ENCODE measurements at places on chromosomes 4 and X.

DNA sequence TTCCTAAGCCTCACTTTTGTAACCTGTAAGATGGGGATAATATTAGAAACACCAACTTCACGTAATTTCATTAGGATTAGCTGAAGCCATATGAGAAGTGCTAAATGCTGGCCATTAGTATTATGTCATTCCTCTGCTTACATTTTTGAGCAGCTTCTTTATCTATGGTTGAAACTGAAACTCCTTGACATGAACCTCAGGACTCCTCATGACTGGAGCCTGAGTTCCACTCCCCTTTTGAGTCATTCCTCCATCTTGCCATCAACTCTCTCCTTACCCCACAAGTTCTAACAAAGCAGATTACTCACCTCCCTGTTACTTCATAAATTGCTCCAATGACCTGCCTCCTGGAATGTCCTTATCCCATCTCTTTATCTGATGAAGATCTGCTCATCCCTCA lies 123.2 kb upstream of the KCNIP4 start:
- no peak for DNase-seq

- no peak for DNase-seq
Observed at GRCh38 chr4:98969878-98970785, 25.4 kb upstream of the METAP1 start.

DNA sequence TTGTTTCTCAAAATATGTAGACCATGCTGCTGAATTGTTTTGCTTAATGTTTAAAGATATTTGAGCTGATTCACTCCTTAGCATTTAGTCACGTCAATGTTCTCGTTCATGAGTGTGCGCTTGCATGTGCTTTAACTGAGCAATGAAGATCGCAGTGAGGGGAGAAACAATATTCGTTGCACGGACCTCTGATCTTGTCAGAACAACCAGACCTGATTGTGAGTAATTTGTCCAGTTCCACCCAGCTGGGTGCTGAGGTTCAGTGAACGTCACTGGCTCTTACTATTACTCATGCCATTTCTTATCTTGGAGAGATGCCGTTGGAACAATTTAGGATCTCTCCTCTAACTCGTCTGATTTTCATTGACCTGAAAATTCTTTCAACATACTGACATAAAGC lies 15.0 kb upstream of the PRKX start:
- DNase-seq: no peak

DNA sequence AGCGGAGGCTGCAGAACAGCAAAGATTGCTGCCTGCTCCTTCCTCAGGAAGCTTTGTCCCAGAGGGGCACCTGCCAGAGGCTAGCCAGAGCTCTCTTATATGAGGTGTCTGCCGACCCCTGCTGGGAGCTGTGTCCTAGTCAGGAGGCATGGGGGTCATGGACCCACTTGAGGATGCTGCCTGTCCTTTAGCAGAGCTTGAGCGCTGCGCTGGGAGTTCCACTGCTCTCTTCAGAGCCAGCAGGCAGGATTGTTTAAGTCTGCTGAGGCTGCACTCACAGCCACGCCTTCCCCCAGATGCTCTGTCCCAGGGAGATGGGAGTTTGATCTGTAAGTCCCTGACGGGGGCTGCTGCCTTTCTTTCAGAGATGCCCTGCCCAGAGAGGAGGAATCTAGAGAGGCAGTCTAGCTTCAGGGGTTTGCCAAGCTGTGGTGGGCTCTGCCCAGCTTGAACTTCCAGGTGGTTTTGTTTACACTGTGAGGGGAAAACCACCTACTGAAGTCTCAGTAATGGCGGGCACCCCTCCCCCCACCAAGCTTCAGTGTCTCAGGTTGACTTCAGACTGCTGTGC lies 10.9 kb downstream of the DCK start:
- no peak for DNase-seq

DNA sequence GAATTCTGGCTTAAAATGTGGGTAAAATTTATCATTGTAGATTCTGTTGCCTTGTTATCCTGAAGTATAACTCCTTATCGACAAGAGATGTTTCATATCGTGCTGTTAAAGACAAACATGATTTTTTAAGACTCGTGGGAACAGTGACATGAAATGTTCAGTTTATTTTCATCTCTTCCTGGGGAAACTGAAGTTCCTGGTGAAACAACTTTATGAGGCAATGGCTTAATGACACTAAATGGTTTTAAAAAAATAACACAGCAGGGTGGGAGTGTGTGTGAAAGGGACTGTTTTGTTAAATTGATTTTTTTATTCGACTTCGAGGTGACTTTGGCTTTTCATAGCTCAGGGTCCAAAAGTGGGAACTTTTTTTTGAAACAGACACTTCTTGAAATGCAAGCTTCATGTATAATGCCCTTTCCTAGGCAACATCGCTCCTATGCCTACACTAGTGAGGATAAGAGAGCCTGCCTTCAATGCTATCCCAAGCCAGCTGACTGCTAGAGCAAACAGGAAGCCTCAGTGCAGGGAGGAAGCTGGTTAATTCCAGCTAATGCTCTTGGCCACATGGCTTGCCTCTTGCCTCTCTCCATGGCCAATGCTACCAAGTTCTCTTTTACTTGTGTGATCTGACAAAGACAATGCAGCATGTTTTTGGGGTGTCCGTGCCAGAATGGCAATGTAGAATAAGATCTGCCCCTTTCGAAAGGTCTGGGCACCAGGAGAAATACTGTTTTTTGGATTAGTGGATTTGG lies 80.9 kb upstream of the PLAC1 start:
- no peak for DNase-seq

DNA sequence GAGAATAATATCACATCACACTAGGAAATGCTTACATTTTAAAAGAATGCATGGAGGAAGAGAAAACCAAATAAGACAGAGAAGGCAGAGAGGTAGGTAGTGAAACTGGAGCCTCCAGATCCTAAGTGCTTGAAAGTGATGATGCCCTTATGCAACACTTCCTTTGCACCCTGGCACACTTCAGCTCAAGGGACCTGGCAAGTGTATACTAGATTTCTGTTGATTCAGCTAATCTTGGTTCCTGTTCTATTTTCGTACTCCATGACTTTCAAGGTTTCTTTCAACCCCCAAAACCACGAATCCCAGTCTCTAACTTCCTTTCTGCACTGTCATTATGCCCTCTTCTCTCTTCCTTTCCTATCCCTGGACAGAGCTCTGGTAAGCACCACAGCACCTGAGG lies 36.9 kb upstream of the SH3KBP1 start:
- DNase-seq: no peak

DNA sequence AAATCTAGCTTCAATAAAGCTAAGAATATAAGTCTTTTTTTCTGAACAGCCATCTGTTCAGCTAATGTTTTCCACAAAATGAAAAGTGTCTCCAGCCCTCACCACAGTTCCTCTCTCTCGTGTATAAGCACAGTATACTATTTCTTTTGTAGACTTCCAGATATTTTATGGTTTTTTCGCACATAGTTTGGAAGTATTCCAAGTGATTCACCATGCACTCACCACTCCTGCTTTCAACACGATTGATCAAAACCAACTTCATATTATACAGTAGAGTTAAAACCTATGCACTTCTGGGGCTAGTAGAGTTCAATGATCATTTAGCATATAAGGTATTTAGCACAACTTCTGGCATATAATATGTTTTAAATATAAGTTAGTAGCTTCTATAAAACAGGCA lies 105.8 kb upstream of the DCAF12L1 start:
- DNase-seq: no peak

DNA sequence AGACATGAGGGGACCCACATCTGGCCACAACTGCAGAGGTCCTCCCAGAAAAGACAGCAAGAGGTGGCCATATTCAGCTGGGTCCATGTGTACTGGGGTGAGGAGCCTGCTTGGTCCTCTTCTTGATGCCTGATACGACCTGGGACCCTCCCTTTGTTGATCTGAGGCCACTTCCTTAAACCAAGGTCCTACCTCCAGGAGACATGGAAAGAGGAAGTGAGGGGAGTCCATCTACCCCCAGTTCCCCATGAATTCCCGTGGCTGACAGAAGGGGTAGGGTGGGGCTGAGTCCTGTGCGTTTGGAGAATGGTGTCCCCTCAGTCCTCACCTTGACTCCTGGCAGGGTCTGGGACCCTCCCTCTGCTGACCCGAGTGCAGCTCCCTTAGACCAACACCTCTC lies 2.1 kb downstream of the MAGEA10 start:
- DNase-seq: no peak

GRCh38 chrX:34918856-34919255 lies 23.7 kb upstream of the FAM47B start:
- no peak for DNase-seq

DNA sequence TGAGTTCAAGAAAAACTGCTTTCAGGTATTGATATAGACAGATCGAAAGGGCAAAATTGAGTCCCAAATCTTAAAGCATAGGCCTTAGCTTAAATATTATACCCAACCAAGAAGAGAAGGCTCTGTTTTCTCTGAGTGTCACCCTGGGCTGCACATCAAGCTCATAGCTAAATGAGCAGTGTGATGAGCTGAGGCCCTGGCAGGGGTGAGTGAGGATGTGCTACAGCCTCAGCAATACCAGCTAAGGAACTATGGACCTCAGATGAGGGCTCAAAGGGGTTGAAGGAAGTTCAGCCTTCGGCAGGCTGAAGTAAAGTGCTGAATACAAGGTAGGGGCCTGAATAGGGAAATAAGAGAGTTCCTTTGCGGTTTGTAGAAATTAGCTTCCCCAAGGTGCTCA lies 79.3 kb downstream of the FAM114A1 start:
- no peak for DNase-seq

- DNase-seq: no peak
Observed at GRCh38 chrX:108313669-108314068, 124.6 kb downstream of the COL4A6 start.

- DNase-seq: no peak
Observed at GRCh38 chrX:131792789-131793462, 230.2 kb upstream of the STK26 start.

DNA sequence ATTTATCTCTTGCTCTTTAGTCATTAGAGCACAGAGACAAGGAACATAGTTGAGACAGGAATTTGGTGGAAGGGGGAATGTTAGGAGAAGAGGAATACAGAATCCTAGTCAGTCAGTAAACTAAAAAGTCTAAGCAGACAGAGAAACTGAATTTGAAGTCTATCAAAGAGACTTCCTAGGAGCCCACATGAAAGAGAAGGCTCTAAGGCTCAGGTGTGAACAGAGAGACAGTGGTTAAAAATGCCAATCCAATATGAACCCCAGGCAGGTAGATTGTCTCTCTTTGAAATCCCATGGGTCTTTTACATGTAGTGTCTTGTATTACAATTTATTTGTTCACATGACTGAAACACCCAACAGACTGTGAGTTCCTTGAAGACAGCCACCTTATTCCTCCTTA lies 77.8 kb upstream of the NFKB1 start:
- DNase-seq: no peak

- DNase-seq: peak; percentile 0
Observed at GRCh38 chrX:74449322-74449936, 28.1 kb downstream of the SLC16A2 start.

DNA sequence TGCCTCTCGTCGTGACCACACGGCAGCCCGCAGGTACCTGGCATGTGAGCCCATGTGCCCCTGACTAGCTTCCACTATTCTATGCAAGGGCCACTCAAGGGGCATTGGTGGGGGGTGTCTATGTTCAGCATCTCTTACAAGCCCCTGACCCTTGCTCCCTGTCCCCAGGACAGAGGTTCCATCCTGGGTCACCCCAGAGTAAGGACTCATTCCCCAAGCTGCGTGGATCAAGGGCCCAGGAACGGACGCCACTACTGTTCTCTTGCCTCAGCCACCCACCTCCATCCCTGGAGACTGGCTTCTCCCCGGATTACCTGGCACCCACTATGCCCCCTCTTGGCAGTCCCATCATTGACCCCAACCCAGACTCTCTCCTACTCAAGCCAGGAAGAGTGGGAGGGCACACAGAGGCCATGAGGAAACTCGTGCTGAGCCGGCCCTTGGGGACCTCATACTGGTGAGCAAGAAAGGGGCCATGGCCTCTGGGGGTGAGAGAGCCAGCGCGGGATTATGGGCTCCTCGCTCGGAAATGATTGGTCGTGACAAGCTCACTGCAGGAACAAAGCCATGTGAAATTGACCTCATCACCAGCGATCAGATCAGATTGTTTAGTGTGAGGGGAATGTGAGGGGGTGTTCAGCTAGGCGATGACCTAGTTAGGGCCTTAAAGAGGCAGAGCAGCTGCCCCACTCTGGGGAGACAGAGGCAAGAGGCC lies 50.1 kb upstream of the PJA1 start:
- no peak for DNase-seq

- no peak for DNase-seq
Observed at GRCh38 chr4:119646347-119647071, 17.9 kb upstream of the PDE5A start.

GRCh38 chr4:88881227-88881569 lies 175.8 kb downstream of the FAM13A start:
- DNase-seq: no peak

DNA sequence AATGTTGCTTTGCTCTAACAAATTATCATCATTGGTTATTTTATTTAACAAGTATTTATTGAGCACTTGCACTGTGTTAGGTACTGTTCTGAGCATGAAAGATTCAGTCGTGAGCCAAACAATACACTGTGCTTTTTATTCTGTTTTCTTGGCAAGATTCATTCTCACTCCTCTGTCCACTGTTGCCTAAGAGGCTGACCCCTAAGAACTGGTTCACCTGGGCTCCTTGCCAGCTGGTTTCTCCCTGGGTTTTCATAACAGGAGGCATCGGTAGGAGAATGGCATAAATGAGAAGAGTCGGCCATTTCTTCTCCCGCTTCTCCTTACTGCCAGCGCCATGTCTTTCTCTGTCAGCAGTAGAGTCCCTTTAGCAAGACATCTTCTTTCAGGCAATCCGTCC lies 243.7 kb upstream of the DIAPH2 start:
- no peak for DNase-seq

DNA sequence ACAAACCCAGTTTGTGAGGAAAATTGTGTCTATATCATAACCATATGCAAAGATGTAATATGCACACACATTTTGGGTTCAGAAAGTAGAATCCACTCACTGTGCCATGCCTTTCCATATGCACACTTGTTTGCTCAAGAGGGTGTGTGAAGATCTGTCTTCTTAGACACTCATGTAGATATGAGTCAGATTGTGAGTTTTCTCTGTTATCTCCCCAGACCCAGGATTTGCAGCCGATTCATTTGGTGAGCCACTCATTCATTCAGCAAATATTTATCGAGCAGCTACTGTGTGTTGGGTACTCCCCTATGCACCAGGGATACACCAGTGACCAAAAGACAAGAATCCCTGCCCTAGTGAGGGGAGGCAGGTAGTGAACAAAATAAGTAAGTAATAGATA lies 81.5 kb downstream of the CLCN5 start:
- DNase-seq: no peak

- no peak for DNase-seq
Observed at GRCh38 chr4:2939383-2940243, 23.6 kb downstream of the NOP14 start.
